ENCODE measurements at places on chromosomes 1 and 21.

GRCh38 chr1:93603106-93603505 is 78.5 kb downstream of the BCAR3 start:
- no peak for DNase-seq

DNA sequence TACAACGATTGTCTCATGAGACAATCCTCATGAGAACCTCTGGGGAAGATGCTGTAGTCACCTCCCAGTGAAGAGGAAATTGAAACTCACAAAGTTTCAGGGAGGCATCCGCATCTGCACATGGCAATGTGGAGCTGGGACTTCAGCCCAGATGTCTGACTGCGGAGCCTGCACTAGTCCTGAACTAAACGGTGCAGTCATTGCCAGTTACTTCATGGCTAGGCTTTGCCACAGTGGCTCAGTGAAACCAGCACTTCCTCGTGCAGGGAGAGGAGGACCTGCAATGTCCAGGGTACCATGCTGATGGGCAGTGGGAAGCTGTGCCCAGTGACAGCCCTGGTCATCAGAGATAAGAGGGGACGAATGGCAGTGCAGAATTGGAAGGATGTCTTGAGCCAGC is 40.7 kb upstream of the ETS2 start:
- DNase-seq, result no peak

DNA sequence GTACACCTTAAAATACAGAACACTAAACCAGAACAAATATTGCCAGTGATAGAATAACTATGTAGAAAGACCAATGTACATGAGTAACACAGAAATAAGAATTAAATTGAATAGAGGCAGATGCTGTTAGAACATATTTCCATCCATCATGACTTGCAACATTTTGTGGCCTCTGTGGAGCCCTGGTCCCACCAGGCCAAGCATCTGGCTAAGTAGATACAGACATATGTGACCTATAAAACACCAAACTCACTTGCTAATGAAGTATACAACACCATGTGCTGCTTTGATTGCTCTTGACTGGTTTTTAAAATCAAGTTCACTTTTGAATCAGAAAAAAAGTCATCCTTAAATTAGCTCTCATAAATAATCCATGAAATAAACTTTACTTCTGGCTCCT is 20.5 kb downstream of the SLC19A2 start:
- DNase-seq, result no peak

DNA sequence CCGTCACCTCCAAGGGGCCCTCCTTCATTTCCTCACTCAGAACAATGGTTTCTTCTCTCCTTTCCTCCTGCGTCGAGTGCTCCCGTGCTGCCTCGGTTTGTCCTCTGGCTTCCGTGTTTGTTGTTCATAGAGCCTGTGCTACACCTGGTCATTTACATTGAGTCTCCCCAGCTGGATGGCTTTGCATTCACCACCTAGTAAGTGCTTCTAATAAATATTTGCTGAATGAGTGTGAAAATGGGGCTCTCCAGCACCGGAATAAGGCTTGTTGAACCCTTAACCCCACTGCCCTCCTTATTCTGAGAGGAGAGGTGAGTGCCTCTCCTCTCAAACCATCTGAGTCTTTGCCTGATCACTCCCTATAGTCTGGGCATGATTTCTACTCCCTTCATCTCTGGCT is 104.9 kb downstream of the CNIH3 start:
- DNase-seq, result no peak

DNA sequence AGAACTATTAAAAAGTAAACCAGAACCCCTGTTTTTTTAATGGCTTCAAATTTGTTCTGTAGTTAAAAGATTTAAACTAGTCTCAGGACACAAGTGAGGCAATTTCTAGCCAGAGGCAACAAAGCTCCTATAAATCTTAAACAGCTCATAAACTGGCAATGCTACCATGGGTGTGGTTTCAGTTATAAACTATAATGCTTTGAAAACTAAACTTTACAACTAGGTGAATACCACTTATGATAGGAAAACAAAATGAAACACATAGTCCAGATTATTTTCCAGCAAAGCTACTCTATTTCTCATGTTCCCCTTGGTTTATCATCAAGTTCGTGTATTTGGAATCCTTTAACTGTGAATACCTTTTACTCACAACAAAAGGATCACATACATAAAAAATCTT is 282.5 kb downstream of the VAV3 start:
- no peak for DNase-seq

- no peak for DNase-seq
These were observed 28.3 kb downstream of the VANGL2 start for GRCh38 chr1:160428655-160429054.

DNA sequence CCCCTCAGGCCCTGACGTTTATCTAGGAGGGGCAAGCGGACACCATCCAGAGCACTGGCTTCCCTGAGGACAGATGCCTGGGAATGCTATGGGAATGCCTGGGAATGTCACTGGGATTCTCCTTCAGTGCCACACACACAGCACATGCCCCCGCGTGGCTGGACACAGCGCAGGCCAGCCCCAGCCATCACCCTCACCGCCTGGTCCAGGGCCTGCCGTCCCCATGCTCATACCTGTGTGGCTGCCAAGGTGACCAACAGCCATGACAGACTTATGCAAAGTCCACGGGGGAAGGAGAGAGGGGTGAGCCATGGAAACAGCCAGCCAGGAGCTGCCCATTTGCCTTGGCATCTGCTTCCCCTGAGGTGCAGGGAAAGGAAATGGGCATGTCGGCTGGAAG is 5.7 kb upstream of the TAS1R2 start:
- no peak for DNase-seq

DNA sequence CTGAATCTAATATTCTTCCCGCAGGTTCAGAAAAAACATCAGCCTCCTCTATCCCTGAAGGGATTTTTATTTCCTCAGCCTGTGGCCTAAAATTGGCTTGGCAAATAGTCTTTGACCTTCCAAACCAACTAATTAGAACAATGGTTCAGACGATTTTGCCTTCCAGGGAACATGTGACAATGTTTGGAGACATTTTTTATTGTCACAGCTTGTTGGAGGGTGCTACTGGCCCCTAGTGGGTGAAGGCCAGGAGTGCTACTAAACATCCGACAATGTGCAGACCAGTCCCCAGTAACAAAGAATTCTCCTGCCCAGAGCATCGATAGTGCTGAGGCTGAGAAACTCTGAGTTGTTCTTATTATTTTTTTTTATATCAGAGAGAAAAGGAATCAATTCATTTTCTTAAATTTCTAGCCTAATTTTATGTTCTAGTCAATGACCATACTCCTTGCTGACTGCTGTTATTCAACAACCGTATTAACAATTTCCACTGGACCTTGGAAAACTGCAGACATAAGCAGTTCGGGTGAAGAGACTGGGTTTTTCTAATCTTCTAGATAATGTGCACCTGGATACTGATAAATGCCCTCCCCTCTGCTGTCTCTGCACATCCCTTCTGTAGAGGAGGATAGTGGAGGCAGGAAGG is 280.7 kb downstream of the LMX1A start:
- DNase-seq, result no peak

DNA sequence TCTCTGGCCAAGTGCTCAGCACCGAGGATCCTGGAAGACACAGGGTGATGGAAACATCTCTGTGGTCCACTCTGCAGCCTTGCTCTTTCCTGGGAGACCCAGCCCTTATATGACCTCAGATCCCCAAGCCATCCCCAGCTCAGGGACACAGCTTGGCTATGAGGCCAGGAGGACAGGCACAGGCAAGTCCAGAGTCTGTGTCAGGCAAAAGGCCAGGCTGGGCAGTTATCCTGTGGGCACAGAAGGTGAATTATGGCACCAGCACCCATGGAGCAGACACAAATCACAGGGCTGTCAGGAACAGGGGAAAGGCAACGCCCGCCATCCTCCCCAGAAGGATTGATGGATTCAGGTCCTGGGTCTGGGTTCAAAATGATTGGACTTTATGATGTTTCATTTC is 52.1 kb upstream of the SCMH1 start:
- no peak for DNase-seq

DNA sequence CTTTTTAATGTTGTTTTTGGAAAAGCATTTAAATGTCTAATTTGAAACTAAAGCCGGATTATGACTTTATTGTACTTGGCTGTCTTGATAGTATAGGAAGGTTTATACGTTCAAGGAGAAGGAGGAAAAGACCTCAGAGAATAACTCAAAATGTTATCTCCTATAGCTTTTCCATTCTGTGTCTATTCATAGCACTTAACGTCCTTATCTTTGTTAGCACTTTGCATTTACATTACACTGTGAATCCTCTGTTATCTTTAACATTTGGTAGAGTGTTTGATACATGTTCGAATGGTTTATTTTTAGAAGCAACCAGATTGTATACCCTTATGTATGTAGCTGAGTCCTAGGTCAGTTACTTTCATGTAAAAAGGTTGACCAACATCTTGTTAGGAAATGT is 50.8 kb upstream of the PODN start:
- no peak for DNase-seq

GRCh38 chr1:43444836-43445235 is 8.9 kb downstream of the HYI start:
- DNase-seq, result no peak

- no peak for DNase-seq
These were observed 22.0 kb upstream of the DNASE2B start for GRCh38 chr1:84376000-84376910.

- DNase-seq, result no peak
These were observed 13.5 kb upstream of the BGLAP start for GRCh38 chr1:156228501-156228900.

GRCh38 chr21:17231771-17232170 is 281.1 kb upstream of the CXADR start:
- DNase-seq, result no peak

- no peak for DNase-seq
These were observed 24.8 kb downstream of the F11R start for GRCh38 chr1:160996178-160996577.

- no peak for DNase-seq
These were observed 98.5 kb downstream of the ATP5PO start for GRCh38 chr21:33817138-33817537.

GRCh38 chr1:53183095-53183990 is 13.3 kb upstream of the CPT2 start:
- DNase-seq, result no peak

DNA sequence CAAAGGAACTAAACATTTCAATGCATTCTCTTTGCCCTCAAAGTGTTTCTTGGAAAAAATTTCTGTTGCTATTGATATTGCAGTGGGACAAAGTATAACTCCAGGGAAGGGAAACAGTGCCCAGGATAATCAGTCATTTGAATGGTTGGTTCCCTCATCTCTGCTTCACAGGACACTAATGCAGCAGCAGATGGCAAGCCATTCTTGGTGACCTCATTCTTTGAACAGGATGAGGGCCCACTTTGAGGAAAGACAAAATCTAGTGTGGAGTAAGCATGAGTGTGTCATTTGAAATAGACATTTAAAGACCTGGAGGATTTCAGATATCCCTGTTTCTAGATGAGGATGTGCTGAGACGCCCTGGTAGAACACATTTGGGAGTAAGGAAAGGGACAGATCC is 32.3 kb downstream of the CHRM3 start:
- no peak for DNase-seq
